ENCODE measurements at places on chromosomes 13 and 19. TPM values are rescaled to one million over a fixed set of nuclear protein-coding genes. Genes with fewer than 3 reads are reported as not detected.

RFX2 gene
- 8.6 TPM for total RNA-seq

DNA sequence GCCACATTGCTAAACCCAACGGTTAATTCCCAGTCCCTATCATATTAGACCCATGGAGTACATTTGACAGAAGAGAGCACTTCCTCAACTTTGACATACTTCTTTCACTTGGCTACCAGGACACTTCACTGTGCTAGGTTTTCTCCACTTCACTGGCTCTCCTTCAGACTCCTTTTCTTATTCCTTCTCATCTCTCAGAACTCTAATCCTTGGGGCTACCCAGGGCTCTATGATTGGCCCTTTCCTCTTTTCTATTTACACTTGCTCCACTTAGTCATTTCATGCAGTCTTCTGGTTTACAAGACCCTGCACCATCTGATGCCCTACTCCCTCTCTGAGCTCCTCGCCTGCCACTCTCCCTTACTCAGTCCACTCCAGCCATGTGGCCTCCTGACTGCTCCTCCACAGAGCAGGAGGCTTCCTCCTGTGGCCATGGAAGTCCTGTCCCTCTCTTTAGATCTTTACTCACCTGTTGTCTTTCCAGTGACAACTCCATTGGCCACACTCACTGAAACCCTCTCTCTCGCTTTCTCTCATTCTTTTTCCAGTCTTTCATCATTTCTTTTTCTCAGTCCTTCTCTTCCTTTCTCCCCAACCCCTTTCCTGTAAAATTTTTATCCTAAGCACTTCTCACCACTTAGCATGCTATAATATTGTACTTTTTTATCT lies 90.4 kb downstream of the TBC1D4 start:
- no peak for DNase-seq

GRCh38 chr19:30361721-30362120 lies 10.5 kb upstream of the ZNF536 start:
- no peak for DNase-seq

GRCh38 chr19:13957051-13957450 lies 4.7 kb downstream of the DCAF15 start:
- no peak for DNase-seq

DNA sequence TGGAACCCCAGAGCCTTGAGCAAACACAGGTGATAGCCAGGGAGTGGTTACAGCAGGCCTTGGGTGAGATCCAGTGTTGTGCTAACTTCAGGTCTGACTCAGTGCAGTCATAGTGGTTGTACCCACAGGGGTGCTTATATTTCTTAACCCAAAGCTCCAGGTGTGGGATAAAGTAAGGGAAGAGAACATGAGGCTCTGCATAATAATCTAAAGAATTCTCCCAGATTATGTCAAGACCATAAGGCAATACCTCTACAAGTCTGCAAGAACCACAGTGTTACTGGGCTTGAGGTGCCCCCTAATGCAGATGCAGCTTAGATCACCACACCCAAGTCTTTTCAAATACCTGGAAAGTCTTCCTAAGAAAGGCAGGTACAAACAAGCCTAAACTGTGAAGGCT lies 485.4 kb downstream of the RFC3 start:
- no peak for DNase-seq

GRCh38 chr13:91725646-91726045 lies 327.2 kb downstream of the GPC5 start:
- no peak for DNase-seq

DNA sequence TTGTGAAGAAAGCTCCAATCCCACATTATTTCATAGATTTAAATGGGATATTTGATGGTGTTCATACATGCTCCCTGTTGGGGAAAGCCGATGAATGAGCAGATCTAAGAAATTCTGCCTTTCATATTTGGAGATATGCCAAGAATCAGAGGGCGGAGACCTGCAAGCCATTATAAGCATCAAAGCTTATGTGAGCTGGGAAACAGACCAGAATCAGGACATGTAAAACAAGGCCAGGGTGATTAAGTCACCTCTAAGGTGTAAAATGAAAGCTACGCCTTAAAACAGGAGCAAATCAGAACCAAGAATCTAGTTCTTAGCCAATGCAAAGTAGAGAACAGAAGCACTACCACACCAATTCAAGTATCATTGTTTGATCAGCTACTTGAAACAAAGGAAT lies 392.4 kb downstream of the DCT start:
- DNase-seq, result no peak

DNA sequence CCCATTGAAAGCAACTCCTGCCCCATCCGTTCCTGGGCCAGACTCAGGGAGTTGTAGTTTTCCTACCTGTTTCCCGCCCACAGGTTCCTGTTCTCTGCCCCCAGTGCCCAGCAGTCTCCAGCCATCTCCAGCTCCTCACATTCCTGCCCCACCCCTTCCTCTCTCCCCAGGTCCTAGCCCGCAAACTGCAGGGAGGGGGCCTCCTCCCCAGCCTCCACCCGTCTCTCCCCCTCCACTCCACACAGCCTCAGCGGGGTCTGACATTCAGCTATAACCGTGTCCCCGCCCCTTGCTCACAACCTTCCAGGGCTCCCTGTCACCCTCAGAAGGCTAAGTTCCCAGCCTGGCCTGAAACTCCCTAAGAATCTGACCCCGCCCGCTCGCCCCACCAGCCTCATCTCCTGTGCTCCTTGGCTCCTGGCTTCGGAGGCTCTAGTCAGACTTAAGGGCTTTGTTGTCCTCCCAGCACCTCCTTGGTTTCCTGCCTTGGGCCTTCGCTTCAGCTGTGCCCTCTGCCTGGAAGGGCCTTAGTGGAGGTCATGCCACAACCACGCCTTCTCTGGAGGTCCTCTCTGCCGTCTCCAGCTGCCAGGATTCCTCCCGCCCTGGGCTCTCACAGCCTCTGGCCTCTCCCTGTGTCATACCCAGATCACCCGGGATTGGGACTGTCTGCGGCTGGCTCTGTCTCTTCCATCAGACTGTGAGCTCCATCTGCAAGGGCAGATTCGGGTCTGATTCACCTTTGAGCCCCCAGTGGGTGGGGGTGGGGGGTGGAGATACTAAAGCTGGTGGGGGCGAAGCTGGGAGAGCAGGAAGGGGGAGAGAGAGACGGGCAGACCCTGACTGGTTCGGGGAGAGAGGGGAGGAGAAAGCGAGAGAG lies 5.1 kb upstream of the SPACA6 start:
- no peak for DNase-seq

- DNase-seq, result no peak
These were observed 96.4 kb downstream of the ZDHHC20 start for GRCh38 chr13:21362741-21363140.

All from activated CD4-positive, alpha-beta T cell treated with anti-CD3 and anti-CD28 coated beads for 36 hours (primary cell).